ENCODE measurements at places on chromosomes 5 and 9.

DNA sequence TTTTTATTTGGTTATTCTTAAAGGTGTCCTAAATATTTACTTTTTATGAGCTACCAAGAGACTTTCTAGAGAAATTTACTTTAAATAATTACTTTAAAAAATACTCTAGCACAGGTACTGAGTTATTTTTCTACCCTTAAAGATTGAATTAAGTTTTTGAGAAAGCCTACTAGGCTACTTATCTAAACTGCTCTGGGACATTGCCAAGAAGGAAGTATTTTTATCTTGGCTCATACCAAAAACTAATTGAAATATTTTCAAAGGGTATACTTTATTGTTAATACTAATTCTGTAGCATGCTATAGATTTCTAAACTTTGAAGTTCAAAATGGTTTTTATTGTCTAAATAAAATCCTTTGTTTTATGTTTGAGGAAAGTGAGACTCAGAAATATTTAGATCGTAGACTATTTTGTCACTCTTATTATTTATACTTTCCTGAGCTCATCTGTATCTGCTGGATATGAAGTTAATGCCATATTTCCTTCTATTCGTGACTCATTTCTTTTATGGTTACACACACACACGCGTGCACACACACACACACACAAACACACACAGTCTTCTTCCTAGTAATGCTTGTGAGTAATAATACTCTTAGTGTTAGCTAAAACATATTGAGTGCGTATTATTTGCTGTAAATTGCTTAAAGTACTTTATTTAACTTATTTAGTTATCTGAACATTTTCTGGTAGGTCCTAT lies 89.5 kb downstream of the MAN2A1 start:
- no peak for DNase-seq

DNA sequence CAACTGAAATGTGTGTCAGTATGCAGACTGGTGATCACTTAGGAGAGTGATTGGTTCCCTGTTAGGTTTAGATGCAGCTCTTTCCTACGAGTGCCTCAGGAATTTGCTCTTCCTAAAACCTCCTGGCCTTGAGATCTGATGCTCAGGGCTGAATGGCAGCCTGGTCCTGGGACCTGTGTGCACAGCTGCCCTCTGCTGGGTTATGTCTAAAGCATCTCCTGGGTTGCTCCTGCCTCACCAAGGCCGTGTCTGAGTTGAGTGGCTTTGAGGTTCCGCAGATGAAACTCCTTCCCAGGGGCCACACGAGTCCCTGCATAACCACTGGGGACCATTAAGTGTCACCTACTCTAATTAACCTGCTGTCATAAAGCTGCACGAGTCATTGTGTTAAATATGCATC lies 59.5 kb downstream of the MVB12B start:
- no peak for DNase-seq

DNA sequence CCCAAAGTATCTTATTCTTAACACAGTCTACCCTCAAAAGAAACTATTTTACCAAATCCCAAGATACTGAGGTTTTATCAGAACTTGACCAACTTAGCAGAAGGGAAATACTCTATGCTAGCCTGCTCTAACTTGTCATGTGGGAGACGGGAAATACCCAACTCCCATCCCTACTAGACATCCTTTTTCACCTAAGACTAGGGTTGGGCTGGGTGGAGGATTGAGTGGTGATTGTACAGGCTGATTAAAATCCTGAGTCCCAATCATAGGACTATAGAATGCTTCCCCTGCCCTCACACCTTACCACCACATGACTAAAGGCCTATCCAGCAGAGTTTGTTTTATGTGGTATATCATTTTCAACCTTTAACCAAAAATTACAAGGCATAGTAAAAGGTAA lies 786.5 kb downstream of the TAF11L14 start:
- DNase-seq = no peak

DNA sequence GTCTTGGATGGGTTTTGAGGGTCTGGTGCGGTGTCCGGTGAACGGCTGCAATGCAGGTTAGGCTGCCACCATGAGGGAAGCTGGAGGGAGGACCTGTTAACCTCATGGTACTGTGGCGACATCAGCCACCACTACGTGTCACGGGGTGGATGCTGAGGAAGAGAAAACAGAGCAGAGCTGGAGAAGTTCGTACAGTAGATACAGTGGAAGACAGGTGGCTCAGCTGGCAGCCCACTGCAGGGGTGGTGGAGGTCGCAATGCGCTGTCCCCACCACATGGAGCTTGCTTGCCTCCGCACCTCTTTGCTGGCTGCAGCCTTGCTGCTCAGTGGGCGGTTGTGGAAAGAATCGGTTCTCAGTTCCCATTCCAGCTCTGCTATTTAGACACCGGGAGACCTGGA lies 2.8 kb downstream of the DCANP1 start:
- DNase-seq = no peak

DNA sequence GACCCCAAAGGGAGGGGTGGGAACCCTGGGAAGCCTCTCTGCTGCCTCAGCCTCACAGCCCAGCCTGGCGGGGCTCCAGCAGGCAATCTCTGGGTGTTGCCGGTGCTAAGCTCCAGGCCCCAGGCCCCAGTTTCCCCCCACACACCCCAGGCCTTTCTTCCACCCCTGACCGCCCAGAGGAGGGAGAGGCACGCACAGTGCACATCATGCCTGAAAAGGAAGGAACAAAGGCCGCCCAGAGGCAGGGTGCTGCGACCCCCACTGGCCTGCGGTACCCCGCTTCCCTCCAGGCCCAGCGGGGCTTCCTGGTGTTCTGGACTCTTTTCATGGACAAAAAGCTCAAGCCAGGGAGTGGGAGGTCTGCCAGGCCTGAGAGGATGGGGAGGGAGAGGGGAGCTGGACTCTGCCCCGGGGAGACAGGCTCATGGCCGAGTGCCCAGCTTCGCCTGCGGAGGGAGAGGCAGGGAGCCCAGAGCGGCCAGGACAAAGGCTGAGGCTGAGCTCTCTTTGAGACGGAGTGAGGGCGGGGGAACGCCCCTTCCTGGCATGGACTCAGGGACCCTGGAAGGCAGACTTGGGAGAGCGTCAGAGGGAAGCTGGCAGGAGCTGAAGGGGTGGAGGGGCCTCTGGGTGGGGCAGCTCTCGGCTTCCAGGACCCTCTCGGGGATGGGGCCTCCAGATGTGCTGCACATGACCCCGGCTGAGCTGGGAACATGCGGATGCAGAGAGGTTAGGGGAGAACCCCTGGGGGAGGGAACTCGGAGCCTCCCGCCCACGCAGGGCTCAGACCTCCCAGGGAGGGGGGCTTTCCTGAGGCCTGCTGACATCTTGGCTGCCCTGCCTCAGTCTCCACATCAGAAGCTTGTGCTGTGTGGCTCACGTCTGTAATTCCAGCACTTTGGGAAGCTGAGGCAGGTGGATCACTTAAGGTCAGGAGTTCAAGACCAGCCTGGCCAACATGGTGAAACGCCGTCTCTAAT lies 1.8 kb upstream of the ENTPD2 start:
- DNase-seq = no peak

DNA sequence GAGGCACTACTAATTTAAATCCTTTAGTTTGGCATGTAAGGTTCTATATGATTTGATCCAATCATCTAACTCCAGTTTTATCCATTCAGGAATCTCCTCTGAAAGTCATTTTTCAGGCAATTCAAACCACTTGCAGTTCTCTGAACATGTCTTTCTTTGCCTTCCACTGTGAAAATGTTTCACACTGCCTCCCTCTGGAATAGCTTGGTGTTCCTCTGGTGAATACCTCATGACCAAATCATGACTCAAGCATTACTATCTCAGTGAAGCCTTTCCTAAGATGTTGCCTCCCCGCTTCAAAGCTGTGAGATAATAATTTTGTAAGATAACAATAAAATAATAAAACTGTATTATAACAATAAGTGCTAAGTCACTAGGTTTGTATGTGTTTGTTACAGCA lies 981.1 kb downstream of the DTWD2 start:
- DNase-seq = no peak

GRCh38 chr9:133171161-133171961 lies 7.6 kb upstream of the GBGT1 start:
- no peak for DNase-seq

GRCh38 chr9:34587271-34587670 lies 2.3 kb downstream of the CNTFR start:
- DNase-seq = no peak

- no peak for DNase-seq
Observed at GRCh38 chr5:78065663-78066062, 228.8 kb downstream of the AP3B1 start.

DNA sequence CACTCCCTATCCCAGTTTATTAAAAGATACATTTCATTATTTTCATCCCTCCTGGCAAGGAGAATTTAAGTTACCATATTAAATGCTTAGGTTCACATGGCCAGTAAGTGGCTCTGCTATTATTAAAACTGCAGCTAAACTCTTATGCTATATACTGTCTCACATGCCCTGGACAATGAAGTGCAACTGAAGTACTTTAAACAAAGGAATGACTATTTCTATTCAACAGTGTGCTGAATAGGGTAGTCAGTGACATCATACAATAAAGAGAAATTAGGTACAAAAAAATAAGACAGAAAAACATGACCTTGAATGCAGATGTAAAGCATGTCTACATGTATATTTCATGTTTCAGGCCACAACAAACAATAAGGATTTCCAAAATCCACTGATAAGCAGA lies 282.6 kb upstream of the SMC2 start:
- no peak for DNase-seq

DNA sequence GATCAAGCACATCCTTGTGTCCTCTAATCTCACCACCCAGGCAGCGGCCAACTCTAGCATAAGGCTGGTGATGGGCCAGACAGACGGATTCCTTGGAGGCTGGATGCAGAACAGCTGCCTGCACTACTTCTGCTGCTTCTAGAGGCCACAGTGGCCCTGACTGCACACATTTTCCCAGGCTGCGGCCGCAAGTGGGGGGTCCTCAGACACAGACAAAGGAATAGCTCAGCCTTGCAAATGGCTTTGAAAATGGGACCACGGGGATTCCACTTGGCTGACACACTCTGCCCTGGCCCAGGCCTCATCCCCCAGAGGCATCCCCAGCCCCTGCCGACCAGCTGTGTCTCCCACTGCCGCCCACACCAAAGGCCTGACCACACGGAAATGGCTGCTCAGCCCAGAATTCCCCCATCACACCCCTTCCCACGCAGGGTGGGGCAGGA lies 540.8 kb downstream of the BNC2 start:
- DNase-seq = no peak

- DNase-seq = no peak
Observed at GRCh38 chr9:35553670-35554543, 51.2 kb upstream of the TESK1 start.

GRCh38 chr9:125241863-125242739 lies 958 bp upstream of the HSPA5 start:
- peak; percentile 9 for DNase-seq

DNA sequence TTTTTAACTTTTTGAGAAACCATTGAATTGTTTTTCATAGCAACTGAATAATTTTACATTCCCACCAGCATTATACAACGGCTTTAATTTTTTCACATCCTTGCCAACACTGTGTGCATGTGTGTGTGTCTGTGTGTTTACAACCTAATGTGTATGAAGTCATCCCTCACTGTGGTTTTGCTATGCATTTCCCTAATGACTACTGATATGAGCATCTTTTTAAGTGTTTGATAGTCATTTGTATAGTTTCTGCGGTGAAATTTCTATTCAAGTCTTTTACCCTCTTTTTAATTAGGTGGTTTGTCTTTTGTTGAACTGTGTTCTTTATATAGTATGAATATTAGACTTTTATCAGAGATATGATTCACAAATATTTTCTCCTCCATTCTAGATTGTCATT lies 263.1 kb upstream of the COX7C start:
- DNase-seq = no peak

- no peak for DNase-seq
Observed at GRCh38 chr9:94864862-94865509, 138.5 kb downstream of the AOPEP start.

GRCh38 chr5:128432913-128433440 lies 105.1 kb downstream of the FBN2 start:
- no peak for DNase-seq

- no peak for DNase-seq
Observed at GRCh38 chr9:97740848-97741821, 44.0 kb upstream of the XPA start.

- DNase-seq = no peak
Observed at GRCh38 chr5:94217745-94218144, 400.7 kb downstream of the KIAA0825 start.

DNA sequence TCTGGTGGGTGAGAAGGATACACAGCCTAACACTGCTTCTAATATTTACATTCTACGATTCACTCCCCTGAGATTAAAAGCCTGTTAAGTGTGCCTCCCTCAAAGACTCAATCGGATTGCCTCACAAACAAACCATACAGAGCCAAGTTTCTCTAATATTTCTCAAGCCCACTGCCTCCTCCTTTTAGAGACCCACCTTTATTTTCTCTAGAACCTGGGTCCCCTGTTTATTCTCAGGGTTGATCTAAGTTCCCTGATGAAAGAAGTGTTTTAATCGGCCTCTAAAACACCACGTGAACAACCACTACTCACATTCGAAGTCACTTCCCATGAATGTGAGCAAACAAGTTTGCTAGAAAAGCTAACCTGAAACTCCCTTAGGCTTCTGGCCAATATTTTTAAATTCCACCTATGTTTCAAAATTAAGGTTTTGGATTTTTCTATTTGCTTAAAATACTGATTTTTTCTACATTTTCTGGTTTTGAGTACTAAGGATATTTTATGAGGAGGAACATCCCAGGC lies 76.5 kb downstream of the GLIS3 start:
- DNase-seq = no peak

GRCh38 chr5:154652746-154653417 lies 102.3 kb upstream of the LARP1 start:
- DNase-seq = no peak

GRCh38 chr5:7868427-7868772 lies 431 bp downstream of the FASTKD3 start:
- DNase-seq = no peak

- no peak for DNase-seq
Observed at GRCh38 chr5:166529200-166529599, 1762.2 kb upstream of the WWC1 start.

- no peak for DNase-seq
Observed at GRCh38 chr5:130400091-130400490, 495.8 kb downstream of the CHSY3 start.

- DNase-seq = no peak
Observed at GRCh38 chr5:80804332-80804731, 149.5 kb upstream of the DHFR start.

GRCh38 chr5:137283801-137284200 lies 215.3 kb downstream of the SPOCK1 start:
- DNase-seq = no peak

DNA sequence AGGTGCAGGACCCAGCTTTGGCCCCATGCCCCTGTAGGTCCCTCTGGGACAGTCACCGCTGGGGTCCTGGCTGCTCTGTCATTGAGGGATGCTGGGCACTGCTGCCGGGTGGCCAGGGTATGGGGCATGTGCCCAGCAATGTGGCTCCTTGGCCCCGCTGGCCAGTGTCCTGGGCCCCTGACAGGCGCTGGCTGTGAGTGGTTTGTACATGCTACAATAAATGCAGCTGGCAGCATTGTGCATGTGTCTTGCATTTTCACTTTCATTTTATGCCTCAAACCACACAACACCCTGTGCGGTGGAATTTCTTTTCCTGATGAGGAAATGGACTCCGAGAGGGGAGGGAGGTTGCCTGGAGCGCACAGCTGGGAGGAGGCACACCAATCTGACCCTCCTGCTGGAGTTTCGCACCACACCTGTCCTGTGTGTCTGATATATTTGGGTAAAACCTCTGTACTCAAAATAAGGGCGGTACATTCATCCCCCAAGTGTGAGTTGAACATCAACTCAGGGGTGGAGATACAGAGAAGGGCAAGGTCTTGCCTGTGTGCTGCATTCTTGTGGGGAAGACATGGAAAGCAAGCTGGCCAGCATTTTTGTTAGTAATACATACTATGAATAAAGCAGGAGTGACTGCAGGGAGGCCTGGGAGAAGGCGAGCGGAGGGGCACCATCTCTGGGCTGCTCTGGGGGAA lies 11.7 kb downstream of the TSPAN17 start:
- no peak for DNase-seq

All from stimulated activated CD8-positive, alpha-beta memory T cell treated with anti-CD3 and anti-CD28 coated beads, Interleukin-4, amount 100 ng/mL, for 4 hours (primary cell).